ENCODE measurements at places on chromosomes 12 and 14.
A peak's percentile ranks its signal among the peaks of the same experiment; 100 is the strongest.

- DNase-seq, result no peak
Observed at GRCh38 chr12:104738776-104739642, 219.1 kb downstream of the SLC41A2 start.

- DNase-seq, result no peak
Observed at GRCh38 chr12:15852383-15852782, 29.8 kb upstream of the STRAP start.

- no peak for DNase-seq
Observed at GRCh38 chr12:126286203-126286602, 1221.0 kb downstream of the AACS start.

DNA sequence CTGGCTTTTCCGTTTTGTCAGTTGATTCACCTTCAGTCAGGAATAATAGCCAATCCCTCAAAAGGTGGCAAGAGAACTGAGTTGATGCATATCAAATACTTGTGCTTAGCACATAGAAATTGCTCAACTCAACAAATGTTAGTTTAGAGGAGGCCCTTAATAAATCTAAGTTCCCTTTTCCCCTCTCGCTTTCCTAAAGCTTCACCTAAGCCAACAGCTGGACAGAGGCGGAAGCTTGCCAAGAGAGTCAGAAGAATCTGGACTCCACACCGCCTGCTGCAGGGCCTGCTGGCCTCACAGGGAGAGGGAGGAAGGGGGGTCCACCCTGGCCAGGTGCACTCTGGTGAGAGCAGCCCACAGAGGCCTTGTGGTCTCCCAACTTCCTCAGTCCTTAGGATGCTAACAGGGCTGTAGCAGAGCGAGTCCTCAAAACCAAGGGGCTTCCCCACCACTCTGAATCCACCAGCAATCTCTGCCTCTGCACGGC is 213.1 kb downstream of the CHST11 start:
- DNase-seq, result no peak

GRCh38 chr12:108995370-108995992 is 25.4 kb downstream of the SVOP start:
- DNase-seq, result no peak

GRCh38 chr14:34797747-34798583 is 77.2 kb downstream of the BAZ1A start:
- no peak for DNase-seq

- DNase-seq, result peak; percentile 77
Observed at GRCh38 chr14:101719708-101720107, 41.8 kb upstream of the PPP2R5C start.

DNA sequence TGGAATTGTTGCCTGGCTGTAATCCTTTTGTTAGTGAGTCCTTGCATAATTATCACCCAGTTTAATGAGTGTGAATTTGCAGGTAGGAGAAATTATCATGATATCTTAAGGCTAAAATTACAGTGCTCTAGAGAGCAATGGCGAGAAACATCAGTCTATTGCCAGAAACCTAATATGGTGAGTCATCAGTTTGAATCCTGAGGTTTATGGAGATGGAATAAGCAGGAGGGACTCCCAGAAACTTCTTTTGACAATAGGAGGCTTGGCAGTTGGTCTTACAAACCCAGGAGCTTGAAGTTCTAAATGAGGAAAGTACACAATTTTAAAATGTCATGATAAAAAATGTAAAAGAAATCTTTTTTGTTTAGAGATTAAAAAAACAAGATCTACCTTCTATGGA is 31.5 kb upstream of the CRADD start:
- DNase-seq, result no peak

- no peak for DNase-seq
Observed at GRCh38 chr12:104906695-104907094, 51.4 kb downstream of the SLC41A2 start.

DNA sequence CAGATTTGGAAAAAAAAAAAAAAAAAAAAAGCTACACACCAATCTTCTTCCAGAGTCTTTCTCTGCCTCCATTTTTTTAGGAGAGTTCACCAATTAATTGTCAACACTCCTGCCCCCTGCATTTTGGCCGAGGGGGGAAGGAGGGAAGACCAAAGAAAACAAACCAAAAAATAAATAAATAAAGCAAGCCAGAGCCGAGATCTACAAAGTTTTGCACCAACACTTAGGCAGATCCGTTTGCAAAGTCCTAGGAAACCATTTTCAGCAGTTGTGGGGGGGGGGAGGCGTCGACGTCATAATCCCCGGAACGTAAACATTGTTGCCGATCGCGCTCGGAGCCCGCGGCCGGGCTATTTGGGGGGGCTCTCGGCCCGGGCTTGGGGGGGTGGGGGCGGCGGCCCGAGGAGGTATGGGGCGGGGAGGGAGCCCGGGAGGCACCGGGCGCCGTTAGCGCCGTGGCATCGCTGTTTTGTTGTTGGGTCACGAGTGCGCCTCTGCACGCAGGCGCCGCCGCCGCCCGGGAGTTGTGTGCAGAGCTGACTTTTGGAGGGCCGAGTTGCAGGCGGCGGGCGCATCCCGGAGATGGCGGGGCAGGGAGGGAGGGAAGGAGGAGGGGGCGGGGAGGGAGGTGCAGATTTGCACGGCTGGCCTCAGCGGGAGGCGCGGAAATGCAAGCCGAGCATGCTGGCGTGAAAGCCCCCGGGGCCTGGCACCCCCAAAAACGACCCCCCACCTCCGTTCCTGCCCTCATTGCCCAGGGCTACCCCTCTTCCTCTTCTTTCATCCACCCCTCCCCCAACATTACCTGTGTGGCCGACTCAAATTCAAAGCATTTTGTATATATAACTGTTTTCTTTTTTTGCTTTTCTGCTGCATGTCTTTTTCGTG is 598 bp downstream of the KDM2B start:
- DNase-seq, result no peak

GRCh38 chr14:93036652-93037345 is 78.9 kb downstream of the ITPK1 start:
- no peak for DNase-seq

GRCh38 chr12:55982319-55982936 is 8.6 kb downstream of the RAB5B start:
- no peak for DNase-seq

GRCh38 chr12:131720921-131721320 is 10.0 kb downstream of the SFSWAP start:
- DNase-seq, result no peak

GRCh38 chr12:92336641-92337040 is 191.0 kb upstream of the BTG1 start:
- DNase-seq, result no peak

GRCh38 chr12:121939186-121939585 is 20.8 kb downstream of the CFAP251 start:
- no peak for DNase-seq

DNA sequence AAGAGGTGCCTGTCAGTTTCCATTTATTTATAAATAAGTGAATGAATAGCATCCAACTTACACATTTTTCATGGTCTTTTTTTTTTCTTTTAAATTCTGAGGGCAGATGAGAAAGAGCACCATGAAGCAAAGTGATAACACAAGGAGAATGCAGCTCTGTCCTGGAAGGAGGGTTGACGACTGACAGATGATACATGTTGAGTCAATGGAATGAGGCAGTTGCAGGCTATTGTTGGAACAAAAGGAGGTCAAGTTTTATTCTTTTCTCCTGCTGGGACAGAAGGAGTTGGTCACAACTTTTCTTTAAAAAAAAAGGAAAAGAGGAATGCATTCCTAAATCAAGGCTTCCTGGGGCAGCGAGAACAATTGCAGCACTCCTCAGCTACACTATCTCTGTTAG is 119.9 kb upstream of the PLEKHG7 start:
- no peak for DNase-seq

GRCh38 chr12:50948798-50949197 is 3.5 kb upstream of the HIGD1C start:
- no peak for DNase-seq

- DNase-seq, result no peak
Observed at GRCh38 chr12:116133636-116134214, 143.8 kb downstream of the MED13L start.

DNA sequence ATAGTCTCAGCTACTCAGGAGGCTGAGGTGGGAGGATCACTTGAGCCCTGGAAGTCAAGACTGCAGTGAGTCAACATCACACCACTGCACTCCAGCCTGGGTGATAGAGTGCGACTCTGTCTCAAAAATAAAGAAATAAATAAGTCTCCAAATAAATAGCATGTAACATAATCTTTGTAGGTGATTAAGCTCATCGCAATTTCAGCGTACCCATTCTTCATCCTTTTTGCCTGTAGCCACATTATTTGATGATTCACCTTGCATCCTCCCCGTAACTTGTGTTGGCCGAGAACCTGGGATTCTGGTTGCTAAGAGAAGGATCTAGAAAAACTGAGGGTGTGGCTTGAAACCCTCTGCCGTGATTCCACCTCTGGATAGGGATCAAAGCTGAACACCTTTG is 115.1 kb downstream of the GALC start:
- DNase-seq, result no peak

GRCh38 chr14:105533391-105533790 is 7.0 kb downstream of the TMEM121 start:
- DNase-seq, result no peak

DNA sequence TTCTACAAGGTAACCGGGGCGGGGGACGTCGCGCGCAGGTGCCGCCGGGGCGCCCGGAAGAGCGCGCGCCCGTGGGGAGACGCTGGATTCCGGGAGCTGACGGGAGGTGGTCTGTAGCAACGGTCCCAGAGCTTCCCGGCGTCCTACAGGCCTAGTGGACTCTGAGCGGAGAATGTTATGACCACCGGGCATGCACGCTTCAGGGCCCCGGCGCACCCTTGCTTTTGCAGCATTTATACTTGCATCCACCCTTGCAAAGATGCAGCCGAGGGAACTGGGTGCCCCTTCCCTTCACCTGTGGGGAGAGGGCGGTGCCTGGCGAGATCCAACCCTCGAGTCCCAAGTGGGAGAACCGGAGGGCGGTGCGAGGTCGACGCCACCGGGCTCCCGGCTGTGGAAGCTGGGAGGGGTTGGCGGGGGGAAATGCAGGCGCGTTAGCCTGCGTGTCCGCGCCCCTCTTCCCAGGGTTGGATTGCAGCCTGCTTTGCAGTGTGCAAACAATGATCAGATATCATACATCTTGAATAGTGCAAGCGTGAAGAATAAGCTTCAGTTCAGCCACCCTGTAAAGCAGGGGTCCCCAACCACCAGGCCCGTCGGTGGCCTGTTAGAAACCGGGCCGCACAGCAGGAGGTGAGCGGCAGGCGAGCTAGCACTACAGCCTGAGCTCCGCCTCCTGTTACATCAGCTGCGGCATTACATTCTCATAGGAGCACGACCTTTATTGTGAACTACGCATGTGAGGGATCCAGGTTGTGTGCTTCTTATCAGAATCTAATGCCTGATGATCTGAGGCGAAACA is 576 bp downstream of the ERP29 start:
- DNase-seq, result no peak

DNA sequence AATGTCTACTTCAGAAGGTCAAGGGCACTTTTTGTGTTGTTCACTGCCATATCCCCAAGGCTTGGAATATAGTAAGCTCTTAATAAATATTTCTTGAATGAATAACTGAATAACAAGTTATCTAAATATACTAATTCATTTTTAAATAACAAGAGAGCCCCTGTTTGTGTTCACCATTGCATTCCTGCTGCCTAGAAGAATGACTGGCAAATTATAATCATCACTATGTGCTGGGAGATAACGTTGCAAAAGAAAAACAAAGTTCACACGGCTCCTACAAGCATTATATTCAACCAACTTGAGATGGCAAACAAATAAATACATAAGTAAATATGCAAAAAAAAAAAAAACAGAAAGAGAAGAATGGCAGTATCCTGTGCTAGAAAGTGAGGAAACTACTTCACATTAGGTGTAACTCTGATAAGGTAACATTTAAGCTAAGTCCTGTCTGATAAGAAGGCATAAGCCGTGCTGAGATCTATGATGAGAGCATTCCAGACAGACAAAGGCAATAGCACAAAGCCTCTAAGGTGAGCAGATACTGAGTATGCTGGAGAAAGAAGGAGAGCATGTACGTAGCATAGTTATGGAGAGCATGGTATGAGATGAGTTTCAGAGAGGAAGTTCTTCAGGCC is 9.2 kb upstream of the TSPAN8 start:
- no peak for DNase-seq

GRCh38 chr12:33752854-33753253 is 269.4 kb upstream of the ALG10 start:
- no peak for DNase-seq

- no peak for DNase-seq
Observed at GRCh38 chr14:52703225-52703624, 3.8 kb upstream of the PSMC6 start.

- no peak for DNase-seq
Observed at GRCh38 chr12:67077617-67078016, 191.5 kb upstream of the CAND1 start.

- no peak for DNase-seq
Observed at GRCh38 chr12:1117970-1118563, 127.0 kb downstream of the ERC1 start.

DNA sequence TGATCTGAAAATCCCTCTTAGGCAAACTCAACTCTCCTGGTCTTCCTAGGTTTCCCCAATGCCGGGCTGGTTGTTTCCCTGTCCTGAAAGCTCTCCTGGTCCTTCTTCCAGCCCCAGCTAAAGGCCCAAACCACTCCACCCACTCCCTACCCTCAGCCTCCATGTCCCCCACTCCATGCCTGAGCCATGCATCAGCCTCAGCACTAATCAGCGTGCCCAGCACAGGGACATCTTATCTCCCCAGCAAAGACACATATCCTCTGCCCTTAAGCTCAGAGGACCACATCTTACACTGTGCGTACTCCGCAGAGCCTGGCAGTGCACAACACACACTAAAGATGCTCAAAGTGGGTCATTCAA is 25.9 kb downstream of the ACTN1 start:
- no peak for DNase-seq

- DNase-seq, result no peak
Observed at GRCh38 chr12:53805067-53805466, 53.3 kb upstream of the CISTR start.

DNA sequence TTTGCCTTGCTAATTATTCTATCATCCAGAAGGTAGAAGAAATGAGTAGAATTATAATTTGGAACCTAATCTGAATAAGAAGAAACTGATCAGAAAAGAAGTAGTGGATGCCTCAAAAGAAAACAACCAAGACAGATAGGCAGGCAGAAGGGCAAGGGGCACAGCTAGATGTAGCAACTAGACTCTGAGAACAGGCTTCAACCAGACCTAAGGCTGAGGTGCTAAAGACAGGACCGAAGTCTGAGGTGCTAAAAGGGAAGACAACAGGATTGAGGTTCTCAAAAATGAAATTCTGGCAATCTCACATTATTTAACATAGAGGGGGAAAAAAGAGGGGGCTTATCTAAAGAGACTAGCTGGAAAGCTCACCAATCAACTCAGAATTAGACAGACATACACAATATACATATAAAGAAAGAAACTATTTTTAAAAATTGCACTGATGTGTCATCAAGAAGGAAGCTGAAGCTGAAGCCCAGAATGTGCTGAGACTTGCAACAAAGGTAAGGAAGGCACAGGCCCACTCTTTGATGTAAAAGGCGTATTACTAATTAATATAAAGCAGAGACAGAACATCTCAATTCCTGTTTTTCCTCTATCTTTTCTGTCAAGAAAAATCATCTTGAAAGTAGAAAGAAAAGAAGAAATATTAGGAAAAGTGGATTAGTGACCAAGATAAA is 43.8 kb upstream of the CSRNP2 start:
- no peak for DNase-seq

DNA sequence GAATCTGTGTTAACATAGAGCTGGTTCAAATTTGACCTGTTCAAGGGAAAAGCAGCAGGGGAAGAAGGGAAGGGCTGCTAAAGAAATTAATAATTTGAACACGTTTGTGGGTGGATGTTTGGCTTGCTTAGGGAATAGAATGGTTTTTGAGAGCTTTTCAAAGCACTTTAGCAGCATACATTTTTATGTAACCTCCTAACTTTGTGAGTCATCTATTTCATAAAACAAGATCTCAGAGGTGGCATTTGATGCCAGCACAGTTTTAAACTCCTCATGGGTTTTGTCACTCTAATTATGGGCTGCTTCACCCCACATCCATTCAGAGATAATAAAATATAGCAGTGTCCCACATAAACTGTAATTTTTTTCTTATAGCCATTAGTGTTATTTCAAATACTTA is 143.8 kb downstream of the ACSS3 start:
- no peak for DNase-seq

Data from vagina (tissue), 2 donors.